ENCODE measurements at places on chromosomes 12 and 14.

DNA sequence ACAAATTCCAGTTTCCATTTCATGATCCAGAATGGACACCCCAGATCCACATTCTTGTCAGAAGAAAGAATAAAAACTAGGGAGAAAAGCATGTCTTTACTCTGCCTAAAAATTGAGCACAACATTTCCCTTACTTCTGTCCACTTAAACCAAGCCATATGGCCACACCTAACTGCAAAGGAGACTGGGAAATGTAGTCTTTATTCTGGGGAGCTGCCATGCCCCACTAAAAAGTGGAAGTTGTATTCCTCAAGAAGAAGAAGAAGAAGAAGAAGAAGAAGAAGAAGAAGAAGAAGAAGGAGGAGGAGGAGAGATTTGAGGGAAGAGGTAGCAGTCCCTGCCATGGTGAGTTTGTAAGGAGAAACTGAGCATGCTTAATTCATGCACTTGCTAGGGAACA, 84.5 kb downstream of the GPR65 start:
- DNase-seq, result no peak

DNA sequence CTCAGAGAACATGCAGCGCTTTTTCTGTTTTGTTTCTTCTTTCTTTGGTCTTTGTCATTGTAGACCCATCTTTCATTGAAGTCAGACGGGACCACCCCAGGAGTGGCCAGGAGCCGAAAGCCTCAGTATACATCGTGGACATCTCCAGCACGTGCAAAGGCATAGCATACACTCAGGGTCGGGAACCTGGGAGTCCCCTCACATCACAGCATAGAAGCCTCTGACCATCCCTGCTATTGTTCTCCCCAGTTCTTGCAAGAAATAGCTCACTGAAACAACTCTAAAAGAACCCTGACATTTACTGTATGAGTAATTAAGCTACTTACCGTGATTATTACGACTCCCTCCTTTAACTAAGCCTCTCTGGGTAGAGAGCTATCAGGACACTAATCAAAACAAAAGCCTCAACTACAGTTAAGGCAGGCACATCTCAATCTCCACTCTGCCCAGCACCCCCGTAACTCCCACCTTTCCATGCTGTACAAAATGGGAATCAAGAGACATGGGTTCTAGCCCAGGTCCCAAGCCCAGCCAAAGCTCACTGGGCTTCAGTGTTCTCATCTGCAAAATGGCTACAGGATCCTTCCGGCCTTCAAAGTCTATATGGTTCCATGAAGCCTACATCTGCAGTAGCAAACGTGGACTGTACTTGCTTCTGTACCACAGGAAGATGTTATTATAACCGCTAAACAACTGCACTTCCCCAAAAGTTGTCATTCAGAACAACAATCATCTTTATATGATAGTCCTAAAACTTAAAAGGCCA, 6.7 kb downstream of the CCDC88C start:
- peak; percentile 47 for DNase-seq

DNA sequence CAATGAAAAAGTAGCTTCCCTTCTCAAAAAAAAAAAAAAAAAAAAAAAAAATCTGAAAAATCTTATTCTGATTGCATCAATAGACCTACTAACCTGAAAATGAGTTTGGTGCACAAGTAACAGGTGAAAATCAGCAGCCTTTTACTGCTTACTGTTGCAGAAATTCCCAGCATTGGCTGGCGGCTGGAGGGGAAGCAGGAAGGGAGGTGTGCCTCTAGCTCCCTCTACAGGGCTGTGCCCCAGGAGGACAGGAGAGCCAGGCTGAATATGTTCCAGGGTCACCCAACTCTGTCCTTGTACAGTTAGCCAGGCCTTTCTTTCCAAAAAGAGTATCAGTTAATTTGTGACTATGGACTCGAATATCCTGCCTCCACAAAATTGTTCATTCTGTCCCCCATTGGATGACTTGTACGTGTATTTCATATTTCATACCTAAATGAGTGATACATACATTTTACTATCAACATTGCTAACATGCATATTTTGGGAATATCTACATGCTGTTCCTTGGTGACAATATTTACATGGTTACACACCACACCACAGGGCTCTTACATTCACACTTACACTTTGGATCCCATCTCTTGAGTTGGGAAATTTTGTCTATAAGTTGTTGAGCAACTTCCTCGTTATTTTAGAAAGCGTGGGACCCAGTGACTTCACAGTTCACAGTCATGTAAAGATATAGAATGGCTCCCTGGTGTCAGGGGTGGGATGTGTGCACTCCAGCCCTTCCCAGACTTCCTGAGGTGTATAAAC, 124.8 kb downstream of the SAMD4A start:
- DNase-seq, result peak; percentile 92

GRCh38 chr12:78338054-78338785, 507.5 kb downstream of the NAV3 start:
- no peak for DNase-seq

GRCh38 chr14:105141486-105142281, 26.9 kb downstream of the JAG2 start:
- DNase-seq, result peak; percentile 48

- DNase-seq, result no peak
These were observed 4.3 kb downstream of the CRACR2A start for GRCh38 chr12:3748620-3749019.

- no peak for DNase-seq
These were observed 137.4 kb downstream of the AEBP2 start for GRCh38 chr12:19576506-19577280.

DNA sequence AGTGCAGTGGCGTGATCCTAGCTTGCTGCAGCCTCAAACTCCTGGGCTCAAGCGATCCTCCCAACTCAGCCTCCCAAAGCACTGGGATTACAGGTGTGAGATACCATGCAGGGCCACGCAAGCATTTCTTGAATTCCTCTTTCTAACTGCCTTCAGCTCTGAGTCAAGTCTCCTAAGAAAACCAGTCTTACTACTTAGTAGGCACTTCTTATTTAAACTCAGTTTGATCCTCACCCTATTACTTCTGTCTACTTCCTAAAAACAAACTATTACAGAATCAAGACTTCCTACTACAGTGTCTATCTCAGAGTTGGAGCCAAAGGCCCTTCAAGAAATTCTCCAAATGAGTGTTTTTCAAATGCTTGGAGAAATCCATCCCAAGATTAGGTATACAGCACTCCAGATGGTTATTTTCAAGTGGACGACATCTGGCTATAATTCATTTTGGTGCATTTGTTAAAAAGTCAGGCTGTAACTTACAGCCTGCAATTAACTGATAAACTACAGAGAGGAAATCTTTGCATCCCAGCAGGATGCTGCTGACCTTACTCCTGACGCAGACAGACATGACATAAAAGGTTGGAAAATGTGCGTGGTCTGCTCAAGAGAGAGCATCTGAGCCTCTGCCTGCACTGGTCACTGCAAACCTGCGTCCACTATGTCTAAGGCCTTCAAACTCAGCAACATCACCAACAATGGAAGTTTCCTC, 34.7 kb downstream of the SSH1 start:
- no peak for DNase-seq
